ENCODE measurements at places on chromosomes 16 and 17.

GRCh38 chr17:81142301-81143199, 22.8 kb upstream of the PVALEF start:
- peak; percentile 22 for DNase-seq

DNA sequence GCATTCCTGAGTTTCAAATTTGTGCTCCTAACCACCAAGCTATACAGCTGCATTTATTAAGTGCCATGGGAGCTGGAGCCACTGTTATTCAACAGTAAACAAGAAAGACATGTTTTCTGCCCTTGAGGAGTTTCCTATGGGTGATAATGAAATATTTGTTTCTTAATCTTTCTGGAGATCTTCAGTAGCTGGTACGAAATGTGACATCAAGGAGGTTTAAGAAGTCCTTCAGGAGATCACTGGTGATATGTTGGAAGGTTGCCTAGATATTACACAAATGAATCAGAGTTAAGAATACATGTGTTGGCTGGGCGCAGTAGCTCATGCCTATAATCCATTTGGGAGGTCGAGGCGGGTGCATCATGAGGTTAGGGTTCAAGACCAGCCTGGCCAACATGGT, 14.9 kb downstream of the RHOT1 start:
- DNase-seq = no peak

DNA sequence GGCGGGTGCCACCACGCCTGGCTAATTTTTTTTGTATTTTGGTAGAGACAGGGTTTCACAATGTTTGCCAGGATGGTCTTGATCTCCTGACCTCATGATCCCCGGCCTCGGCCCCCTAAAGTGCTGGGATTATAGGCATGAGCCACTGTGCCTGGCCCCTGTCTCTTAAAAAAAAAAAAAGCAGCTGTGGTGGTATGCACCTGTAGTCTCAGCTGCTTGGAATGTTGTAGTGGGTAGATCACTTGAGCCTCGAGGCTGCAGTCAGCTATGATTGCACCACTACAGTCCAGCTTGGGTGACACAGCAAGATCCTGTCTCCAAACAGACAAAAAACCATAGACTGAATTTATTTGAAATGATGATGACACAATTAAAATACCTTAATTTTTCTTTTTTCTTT, 24.3 kb downstream of the CDK12 start:
- peak; percentile 54 for DNase-seq

GRCh38 chr17:48530208-48530886, 464 bp downstream of the HOXB1 start:
- DNase-seq = no peak

DNA sequence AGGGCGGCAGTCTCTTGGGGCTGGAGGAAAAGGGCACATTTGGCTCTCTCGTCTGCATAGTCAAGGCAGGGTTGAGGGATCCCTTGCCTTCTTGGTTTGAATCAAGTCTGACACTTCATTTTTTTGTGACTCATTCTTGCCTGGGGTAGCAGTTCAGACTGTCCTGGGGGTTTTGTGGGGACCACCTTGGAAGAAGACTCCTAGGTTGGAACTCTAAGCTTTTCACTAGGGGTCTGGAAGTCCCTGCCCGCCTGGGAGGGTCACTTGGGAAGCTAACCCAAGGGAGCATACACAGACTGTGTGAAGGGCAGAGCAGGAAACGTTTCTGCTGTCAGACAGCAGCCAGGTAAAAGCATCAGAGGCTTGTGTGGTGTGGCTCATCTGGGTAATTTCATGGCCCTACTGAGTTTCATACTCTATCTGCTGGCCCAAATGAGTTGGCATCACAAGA, 11.3 kb downstream of the YPEL2 start:
- no peak for DNase-seq

GRCh38 chr16:89564476-89565255, 4.2 kb downstream of the RPL13 start:
- DNase-seq = no peak

DNA sequence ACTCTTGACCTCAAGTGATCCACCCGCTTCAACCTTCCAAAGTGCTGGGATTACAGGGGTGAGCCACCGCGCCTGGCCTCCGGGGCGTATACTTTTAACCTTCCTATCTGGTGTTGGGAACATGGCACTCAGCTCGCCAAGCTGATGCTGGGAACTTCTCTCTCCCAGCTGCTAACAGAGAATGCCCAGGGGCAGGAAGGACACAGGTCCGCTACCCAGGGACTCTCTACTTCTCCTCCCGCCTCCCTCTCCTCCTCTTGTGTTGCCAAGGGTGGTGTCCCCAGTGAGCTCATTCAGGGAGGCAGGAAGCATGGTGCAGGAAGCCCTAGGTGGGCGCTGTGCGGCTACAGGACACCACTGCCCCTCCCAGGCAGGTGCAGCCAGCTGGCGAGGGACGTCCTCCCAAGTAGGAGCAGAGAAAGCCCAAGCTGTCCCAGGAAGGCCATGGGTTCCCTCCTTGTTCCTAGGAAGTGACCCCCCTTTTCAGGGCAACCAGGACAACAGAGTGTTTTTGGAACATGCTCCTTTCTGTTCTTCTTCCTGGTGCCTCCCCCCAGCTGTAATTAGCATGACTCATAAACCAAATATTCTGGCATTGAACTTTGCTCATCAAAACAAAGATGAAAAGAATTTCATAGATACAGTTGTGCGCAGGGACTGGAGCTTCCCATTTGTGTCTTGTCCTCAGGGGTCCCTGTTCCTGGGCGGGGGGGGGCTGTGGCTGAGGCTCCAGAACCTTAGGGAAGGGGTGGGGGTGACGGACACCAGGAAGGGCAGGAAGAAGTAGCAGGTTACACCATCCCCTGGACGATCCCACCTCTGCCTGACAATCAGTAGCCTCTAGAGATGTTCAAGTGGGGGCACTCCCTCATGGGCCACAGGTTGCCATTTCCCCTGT, 2.7 kb downstream of the C1QTNF1 start:
- DNase-seq = peak; percentile 52

DNA sequence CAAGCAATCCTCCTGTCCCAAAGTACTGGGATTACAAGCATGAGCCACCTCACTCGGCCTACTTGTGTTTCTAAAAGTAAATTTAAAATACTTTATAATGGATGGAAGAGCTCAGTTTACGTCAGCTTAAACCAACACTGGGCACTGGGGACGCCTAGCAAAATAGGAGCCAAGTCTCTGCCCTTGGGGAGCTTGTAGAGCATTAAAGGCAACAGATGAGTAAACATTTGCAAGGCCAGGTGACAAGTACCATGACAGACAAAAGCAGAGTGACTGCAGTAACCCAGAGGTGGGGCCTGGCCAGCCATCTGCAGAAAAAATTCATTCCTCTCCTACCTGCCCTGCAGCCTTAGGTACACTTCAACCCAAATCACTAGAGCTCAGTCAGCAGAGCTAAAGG, 12.1 kb upstream of the NLK start:
- DNase-seq = no peak

DNA sequence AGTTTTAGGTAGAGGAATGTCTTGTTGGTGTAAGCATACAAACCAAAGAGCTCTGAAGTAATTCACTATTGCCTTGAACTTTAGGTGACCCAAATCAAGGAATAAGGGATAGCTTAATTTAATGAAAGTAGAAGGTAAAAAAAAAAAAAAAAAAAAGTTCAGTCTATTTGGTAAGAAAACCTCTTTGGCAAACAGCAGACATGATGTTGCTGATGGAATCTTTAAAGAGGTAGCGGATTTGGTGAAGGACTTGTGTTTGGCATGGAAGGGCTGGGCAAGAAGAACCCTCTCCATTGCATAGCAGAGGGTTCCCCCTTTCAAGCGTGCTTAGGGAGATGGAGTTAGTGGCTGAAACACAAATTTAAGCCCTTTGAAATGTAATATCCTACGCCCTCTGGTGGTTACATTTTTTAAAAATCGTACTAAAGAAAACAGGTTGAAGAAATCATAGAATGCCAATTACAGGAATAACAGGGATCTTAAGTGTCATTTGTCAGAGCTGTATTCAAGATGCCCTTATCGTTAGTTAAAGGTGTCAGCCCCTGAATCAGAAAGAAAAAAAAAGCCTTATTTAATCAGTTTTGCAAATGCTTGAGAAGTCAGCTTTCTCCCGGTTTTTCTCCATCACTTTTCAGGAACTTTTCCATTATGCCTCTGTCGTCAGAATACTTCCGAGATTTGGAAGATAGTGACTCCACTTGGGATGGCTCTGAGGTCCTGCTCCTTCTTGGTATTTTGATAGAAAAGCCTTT, 383.1 kb downstream of the KCNJ2 start:
- DNase-seq = peak; percentile 15

GRCh38 chr17:4772235-4772613, 538 bp downstream of the TM4SF5 start:
- DNase-seq = no peak

- no peak for DNase-seq
These were observed 112.1 kb downstream of the CDYL2 start for GRCh38 chr16:80692270-80692669.

DNA sequence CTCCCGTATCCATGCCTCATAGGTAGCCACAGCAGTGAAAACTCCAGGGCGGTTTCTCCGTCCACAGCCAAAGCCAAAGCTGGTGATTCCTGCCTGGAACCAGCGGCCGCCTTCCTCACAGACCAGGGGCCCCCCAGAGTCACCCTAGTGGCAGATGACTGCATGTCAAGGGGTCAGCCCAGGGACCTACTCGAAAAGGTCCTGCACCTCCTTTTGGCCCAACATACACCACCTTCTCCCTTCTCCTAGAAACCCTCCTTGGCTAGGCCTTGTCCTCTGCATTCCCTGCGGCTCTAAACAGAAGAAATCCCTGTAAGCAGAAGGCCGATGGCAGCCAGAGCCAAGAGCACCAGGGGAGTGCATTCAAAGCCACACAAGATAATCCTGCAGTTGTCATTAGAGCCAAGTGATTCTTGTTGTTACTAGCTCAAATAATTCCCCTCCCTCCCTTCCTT, 6.1 kb downstream of the PRSS36 start:
- no peak for DNase-seq

DNA sequence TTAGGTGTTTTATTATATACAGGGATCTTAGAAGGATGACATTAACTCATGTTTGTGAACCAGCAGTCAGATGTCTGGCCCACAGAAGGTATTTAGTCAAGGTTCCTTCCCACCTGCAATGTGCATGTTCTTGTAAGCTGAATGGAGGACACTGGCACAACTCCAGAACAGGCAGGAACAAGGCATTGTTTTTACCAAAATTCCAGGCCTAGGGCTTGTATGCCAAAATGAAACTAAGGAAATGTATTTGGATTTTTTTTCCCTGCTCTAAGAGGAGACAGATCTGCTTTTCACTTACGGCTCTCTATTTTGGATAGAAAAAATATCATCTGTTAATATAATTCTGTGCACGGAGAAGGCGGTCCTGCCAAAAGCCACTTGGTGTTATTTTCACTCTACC, 312.5 kb downstream of the GRIN2A start:
- no peak for DNase-seq

DNA sequence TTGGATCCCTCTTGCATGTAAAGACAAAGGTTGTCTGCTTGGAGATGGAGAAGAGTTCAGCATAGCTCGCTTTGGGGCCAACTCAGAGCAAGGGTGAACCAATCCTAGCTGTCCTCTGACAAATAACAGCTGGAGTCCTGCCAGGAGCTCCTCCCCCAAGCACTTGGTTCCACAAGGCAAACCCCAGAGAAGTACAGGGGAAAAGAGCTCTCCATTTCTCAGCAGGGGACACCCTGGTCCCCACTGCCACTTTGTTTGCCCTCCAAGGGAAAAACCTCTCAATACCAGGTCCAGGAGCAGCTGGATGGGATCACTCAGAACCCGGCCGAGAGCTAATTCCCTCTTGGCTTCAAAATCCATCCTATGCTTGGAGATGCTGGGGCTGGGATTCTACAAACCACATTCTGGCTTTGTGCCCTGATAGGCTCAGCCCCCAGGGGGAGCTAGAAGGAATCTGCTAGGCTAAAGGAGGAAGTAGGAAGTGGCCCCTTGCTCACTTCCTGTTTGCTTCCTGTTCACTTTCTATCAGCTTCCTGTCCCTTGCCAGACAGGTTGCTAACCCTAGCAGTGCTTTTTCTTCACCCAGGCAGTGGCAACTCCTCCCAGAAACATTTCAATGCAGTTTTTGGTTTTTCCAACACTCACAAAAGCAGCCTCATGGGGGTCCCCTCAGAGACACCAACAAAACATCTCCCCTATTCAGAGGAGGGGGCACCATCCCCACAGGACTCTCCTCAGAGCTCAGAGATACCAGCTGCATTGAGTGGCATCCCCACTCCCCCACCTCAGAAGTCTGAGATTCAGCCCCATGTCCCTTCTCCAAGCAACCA, 30.7 kb downstream of the CDRT4 start:
- no peak for DNase-seq

GRCh38 chr16:26316683-26317464, 625.1 kb downstream of the HS3ST4 start:
- no peak for DNase-seq

DNA sequence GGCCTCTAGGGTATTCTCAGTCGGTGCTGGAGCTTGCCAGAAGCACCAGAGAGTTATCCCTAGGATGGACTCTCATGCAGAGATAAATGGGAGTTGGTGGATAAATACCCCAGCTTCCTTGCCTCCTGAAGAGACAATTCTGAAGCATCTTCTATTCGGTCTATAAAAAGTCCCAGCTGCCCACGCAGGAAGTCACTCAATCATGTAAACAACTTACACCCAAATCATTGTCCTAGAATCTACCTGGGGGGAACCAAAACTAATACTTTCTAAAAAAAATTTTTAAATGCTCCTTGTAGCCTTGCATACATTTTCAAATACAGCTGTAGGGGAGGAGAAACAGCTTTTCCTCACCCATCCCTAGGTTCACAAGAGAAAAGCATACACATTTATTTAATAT, 66.6 kb upstream of the ELAC2 start:
- DNase-seq = no peak

DNA sequence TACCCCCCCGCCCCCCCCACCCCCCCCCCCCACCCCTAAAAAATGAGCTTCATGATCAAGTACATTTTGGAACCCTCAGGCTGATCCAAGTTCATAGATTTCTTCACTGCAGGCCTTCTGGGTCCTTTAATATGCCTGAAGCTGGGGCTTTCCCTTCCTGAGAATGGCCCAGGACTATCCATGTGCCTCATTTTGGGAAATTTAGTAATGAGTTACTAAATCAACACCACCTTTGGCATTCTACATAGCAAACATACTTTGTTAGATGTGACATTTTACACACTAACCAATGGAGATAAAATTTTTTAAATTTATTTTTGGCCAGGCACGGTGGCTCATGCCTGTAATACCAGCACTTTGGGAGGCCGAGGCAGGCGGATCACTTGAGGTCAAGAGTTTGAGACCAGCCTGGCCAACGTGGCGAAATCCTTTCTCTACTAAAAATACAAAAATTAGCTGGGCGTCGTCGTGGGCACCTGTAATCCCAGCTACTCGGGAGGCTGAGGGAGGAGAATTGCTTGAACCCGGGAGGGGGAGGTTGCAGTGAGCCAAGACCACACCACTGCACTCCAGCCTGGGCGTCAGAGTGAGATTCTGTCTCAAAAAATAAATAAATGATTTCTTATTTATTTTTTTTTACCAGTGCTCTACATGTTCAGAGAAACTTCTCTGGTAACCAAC, 14.0 kb downstream of the HERPUD1 start:
- no peak for DNase-seq
